Stimulated activated CD4-positive, alpha-beta T cell treated with anti-CD3 and anti-CD28 coated beads, TNF-alpha, amount 100 ng/mL, for 48 hours (primary cell): ENCODE measurements at places on chromosomes 3 and 15.
A peak's percentile ranks its signal among the peaks of the same experiment; 100 is the strongest.

DNA sequence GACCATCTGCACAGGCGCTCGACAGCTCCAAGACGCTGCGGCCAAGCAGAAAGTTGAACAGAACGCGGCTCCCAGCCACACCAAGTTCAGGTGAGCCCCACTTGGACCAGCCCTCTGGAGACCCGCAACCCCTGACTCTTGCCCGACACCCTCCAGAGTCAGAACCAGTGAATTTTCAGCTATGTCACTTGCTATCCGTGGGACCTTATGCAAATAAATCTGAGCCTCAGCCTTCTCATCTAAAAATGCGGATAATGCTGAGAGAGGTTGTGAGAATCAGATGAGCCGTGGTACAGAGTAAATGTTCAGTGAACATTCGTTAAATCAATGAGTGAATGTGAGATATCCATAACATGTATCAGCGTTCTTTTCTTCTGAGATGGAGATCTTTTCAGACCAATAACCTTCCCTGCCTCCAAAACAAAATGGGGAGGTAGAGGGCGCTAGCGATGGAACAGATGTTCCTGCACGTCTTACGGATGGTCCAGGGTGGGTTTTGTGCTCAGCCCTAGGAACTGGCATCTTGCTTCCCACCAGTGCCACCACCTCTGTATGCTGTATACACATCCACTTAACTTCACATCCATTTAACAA is 524 bp downstream of the MRPS11 start:
- no peak for DNase-seq

- DNase-seq: no peak
These were observed 9.1 kb downstream of the BFSP2 start for GRCh38 chr3:133408961-133409360.

- no peak for DNase-seq
These were observed 43.1 kb upstream of the LIMD1 start for GRCh38 chr3:45551214-45552010.

DNA sequence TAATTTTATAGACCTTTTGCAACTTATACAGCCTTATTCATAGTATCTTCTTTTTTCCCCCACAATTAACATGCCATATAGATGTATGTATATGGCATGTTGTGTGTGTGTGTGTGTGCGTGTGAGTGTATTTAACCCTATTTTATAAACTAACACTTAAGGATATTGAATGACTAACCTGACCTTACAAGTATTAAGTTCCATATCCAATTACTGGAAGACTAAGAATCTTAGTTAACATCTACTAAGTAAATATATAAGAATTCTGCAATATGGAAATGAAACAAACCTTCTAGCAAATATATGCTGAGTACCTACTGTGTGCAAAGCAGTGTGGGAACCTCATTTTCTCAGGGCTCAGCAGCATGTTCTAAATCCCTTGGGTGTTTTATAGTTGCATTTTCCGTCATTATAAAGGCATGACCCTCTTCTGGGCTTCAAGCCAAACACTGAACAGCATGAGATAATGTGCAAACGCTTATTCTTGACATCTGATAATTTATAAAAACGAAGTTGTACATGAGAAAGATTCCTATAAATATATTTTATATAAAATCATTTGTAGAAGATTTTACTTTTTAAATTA is 105.5 kb downstream of the NLGN1 start:
- no peak for DNase-seq

DNA sequence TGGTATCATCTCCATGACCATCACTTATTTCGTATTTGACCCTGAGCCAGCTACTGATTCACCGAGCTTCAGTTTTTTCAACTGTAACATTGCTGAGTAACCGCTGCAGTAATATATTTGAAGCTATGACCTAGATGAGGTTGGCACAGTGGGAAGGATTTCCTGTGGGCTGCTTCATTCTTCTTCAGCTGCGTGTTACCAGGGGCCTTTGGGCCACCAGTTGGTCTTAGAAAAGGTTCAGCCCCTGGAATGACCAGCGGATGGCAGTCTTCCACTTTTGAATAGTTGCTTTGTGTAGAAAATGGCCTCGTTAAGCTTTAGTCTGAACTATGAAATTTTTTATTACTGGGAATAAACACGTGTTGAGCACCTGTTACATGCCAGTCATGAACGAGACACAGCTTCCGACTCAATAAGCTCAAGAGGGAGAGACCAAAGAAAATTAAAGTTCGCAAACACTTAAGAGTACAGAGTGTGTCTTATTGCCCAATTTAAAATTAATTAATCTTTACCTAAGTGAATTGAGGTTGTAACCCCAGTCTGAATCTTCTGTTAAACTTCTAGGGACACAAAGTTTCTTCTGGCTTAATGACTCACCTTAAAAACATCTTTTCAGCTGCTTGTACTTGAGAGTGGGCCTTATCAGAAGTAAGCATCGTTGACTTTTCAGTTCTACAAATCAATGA is 57.6 kb upstream of the NR2E3 start:
- DNase-seq: no peak

- DNase-seq: no peak
These were observed 191.9 kb upstream of the TSC22D2 start for GRCh38 chr3:150216041-150216811.

DNA sequence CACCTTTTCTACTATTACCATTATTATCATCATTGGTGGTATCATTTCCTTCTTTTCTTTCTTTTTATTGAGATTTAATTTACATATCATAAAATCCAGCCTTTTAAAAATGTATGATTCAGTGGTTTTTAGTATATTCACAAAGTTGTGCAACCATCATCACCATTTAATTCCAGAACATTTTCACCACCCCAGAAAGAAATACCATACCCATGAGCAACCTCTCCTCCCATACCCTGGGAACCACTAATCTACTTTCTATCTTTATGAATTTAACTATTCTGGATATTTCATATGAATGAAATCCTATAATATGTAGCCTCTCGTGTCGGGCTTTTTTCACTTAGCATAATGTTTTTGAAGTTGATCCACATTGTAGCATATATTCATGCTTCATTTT is 29.1 kb downstream of the AAGAB start:
- DNase-seq: no peak

- peak; percentile 58 for DNase-seq
These were observed 93.9 kb upstream of the RASGRF1 start for GRCh38 chr15:79184465-79184892.
